Caudate nucleus (tissue), 63 donors: ENCODE measurements at places on chromosomes 3 and 15.

DNA sequence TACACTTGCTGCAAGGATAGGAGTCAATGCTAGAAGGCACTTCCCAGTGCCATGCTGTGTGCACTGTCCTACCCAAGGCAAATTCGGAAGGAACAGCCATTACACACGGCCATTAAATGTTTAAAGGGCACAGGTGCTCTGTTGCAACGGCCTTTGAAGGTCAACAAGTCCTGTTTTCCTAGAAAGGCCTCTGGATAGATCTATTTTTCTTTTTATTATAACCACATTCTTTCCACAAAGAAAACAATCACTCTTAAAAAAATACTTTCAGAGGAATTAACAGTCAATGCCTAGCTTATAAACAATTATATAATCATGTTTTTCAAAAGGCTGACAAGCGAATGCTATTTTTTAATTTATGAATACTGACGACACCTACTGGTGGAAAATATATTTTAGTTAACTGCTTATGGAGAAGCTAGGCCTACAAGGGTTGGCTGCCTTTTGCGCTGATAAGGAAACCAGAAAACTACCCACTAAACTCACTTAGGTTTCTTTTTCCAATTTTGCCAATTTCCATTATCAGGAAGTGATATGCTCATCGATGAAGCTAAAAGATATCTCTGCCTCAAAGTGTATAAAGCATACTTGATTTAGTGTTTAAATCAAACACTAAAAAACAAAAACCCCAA lies 2.4 kb downstream of the ARHGEF3 start:
- no peak for DNase-seq

GRCh38 chr15:69415381-69415780 lies 1.2 kb downstream of the KIF23 start:
- DNase-seq: no peak

DNA sequence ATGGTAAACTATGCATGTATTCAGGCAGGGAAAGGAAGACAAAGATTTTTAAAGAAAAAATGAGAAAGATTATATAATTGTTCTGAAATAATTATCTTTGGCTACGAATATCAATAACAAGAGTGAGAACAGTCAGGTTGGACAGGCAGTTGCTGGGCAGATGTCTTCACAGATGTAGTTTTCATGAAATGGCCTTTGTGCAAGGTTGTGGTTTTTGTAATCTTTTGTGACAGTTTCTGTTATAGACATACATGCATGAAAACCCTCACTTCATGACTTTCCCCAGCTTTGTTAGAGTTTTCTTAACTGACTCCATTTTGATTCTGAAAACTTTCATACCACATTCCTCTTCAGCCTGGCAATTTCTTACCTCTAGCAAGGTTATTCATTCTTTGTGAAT lies 34.9 kb upstream of the SLC25A36 start:
- no peak for DNase-seq

- DNase-seq: no peak
These were observed 24.9 kb upstream of the GATM start for GRCh38 chr15:45402955-45403877.

DNA sequence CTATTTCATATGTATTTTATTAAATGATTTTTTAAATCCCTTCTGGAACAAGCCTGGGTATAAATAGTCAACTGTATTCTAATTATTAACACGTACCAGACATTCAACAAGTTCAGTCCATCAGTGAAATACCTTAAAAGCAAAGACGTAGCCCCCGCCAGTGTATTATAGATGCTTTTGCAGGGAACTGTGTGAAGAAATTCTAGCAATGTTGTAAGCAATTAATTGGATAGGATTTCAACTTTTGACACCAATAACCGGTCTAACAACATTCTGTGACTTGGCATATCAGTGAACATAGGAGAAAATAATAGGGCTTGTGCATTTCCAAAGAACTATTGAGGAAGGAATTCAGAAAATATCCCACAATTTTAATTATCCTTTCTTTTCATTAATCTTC lies 67.2 kb upstream of the TGFBR2 start:
- DNase-seq: no peak

- no peak for DNase-seq
These were observed 685 bp upstream of the FOXB1 start for GRCh38 chr15:60003243-60004008.

DNA sequence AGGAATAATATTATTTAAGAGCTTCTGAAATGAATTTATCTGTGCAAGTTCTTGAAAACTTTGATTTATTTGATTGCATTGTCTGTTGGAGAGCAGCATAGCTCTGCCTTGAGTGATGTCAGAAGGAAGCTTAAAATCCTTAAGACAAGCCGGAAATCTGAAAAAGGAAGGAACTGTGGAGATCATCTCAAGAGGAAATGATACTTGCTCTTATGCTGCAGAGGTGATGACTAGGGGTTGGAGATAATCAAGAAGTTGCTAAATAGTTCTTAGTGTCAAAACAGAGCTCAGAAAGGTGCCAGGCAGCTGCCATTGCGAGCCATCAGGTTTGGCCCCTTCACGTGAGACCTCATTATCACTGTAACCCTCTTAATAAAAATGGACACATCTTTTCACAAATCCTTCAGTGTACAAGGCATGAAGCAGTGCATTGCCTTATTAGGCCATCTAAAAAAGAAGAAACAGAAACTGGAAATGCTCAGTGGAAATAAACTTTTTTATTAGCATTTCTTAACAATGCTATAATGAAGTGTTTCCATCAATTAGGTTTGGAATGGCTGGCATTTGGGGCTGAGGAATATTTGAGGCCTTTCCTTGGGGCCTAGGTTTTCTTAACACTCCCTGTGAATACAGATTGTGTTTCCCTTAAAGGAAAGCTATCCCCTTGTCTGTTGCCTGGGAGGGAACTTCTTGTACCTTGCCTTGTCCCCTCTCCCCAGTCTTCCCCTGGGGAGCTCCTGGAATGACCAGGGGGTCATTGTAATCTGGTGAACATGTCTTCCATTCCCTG lies 34.5 kb upstream of the VILL start:
- no peak for DNase-seq

DNA sequence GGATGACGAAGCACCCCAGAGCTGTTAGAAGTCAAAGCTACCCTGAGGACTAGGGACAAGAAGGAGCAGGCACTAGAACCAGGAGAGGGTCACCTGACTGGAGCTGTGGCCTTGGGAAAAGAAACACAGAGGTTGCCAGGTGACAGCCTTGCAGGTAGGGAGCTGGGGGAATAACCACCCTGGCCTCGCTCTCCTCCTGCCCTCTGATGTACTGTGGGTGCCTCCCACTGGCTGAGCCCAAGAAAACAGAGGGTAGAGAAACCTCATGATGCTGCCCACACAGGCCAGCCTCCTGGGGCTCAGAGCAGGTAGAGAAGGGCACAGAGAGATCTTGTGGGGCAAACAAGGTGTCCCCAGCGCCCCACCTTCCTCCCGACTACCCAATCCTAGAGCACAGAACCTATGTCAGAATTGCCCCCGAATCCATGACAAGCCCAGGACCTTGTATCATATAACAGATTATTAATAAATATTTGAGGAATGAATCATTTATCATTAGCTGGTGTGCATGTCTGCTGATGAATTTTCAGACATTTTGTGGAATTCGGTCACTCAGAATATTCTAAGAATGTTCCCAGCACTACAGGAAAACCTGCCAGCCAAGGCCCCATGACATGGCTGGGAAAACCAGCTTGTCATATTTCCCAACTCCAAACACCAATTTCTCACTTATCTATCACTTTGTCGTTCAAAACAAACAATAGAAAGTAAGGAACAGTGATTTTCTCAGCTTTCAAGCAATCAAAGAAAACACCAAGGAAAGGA lies 59.8 kb upstream of the MEX3B start:
- no peak for DNase-seq

GRCh38 chr15:71366926-71367325 lies 251.7 kb downstream of the THSD4 start:
- DNase-seq: no peak

DNA sequence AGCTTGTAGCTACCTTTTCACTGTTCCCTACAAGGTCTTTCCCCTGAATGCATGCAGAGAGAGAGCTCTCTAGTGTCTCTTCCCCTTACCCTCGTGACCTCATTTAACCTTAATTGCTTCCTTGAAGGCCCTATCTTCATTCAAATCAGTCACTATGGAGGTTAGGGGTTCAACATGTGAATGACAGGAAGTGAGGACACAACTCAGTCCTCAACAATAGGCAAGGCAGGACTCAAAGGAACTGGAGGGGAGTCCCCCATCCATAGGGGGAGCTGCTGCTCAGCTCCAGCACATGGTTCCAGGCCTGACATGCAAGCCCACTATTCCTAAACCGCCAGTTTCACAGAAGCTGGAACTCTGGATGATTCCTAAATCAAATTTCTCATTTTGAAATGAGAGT lies 33.8 kb upstream of the GYG1 start:
- DNase-seq: no peak

- no peak for DNase-seq
These were observed 89.3 kb upstream of the ST8SIA2 start for GRCh38 chr15:92304223-92304975.

- no peak for DNase-seq
These were observed 178.6 kb upstream of the TPRG1 start for GRCh38 chr3:188993181-188993580.

DNA sequence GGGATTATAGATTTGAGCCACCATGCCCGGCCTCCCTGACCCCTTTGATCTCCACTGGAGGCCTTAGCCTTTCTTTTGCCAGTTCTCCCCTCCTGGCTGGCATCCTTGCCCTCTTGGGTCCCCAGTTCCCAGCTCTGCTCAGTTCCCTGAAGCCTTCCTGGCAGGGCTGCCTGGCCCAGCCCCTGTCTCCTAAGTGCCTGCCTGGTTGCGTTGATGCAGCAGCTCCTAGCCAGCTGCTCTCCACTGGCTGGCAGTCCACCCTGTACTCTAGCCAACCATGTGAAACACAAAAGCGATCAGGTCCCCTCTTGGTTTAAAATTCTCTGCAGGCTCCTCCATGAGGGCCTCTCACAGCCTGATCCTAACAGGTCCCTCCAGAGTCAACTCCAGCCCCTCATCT lies 184.7 kb downstream of the RAB11A start:
- no peak for DNase-seq

DNA sequence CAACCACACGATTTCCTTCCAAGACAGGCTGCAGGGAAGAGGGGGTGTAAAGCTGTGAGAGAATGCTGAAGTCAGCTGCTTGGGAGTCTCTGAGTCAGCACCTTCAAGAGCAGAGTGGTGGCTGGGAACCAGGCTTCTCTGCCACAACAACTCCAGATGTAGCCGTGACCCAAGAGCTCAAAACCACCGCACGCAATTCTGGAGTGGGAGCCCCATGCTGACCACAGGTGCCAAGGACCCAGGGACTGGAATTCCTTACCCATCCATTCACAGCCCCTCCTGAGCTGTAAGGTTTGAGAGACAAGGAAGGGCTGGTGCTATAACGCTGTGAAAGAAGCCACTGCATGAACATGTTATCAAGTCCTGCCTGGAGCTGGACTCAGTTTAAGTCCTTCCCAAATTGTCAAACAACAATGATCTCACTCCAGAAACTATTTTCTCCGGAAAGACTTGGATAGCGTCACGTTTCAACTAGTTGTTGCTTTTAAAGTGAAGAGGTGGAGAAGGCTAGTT lies 61.4 kb downstream of the UMPS start:
- no peak for DNase-seq

DNA sequence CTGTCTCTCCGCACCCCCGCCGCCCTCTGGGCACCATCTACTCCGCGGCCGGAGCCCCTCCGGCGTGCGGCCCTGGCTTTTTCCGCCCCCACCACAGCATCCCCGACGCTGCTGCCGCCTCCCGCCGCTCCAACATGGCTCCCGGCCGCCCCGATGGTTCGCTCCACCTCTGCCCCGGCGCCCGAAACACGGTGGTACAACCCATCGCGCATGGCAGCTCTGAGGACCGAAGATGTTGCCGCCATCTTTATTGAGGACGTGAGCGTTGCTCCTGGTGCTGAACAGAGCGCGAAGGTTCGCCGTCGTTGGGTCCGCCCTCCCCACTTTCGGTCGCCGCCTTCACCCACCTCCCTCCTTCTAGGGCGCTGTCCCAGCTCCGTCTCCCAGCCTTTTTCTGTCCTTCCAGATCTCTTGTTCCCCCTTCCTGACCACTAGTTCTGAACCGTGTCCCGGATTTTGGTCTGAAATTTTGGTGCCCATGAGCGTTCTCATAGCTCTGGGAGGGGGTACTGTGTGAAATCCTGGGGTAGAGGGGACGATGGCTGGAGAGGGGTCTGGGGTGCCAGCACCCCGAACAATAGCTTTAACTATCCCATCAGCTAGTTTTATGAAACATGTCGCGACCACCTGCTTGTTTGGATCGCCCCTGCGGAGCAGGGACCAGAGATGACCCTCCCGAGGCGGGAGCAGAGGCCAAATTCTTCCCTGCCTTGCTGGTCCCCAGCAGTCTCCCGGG lies at the start of gene CELSR3:
Gene CELSR3, minus strand, starts transcription at position 134 of the 736 bp plus-strand sequence. CDS start 252 bp downstream, outside the sequence.
- DNase-seq: peak; percentile 85

DNA sequence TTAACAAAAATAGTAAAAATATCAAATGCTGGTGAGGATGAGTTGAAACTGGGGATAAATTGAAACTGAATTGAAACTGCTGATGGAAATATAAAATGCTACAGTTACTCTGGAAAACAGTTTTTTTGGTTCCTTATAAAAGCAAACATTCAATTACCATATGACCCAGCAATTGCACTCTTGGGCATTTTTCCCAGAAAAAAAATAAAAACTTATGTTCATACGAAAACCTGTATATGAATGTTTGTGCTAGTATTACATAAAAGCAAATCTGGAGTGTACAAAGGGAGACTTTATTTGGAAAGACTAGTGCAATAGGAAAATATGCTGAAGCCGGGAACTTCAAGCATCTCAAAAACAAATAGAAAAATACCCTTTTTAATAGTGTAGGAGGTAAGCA lies 857.9 kb upstream of the CADM2 start:
- DNase-seq: no peak

DNA sequence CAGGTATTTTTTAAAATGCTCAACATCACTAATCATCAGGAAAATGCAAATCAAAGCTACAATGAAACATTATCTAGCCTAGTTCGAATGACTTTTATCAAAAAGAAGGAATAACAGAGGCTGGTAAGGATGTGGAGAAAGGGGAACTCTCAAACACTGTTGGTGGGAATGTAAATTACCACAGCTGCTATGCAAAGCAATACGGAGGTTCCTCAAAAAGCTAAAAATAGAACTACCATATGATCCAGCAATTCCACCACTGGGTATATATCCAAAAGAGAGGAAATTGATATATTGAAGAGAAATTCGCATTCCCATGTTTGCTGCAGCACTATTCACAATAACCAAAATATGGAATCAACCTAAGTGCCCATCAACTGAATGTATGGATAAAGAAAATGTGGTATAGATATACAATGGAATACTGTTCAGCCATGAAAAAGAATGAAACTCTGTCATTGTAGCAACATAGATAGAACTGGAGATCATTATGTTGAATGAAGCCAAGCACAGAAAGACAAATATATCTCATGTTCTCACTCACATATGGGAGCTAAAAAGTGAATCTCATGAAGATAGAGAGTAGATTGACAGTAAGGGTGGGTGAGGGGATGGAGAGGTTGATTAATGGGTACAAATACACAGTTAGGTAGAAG lies 19.7 kb upstream of the CLN6 start:
- DNase-seq: no peak
